ENCODE measurements at places on chromosomes 4 and X.

DNA sequence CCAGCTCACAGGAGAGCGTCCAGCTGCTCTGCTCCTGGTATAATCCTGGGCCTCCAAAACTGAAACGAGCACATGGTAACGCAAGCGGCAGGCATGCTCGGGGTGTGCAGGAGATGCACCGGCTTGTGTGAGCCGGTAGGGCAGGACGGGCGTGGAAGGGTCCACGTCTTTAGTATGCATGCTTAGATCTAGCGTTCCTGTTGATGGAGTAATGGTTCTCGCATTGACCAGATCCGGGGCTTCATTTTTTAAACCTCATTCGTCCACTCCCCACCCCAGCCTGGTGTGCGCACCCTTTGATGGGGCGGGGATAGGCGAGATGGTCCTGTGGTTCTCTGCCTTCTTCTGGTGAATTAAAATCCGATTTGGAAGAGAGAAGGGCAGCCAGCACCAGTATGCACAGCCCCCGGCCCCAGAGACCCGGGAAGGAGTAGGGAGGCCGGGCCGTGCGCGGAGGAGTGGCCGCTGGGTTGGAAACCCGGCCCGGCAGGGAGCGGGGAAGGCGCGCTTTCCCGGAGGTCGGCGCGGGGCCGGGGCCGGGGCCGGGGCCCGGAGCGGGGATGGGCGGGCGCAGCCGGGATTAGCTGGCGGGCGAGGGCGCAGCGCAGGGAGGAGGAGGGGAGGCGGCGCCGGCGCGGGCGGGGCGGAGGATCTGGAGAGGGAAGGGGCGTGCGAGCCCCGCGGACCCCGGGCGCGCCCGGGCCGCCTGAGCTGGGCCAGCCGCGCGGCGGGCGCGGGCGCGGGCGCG is 39.9 kb downstream of the FAM149A start:
- DNase-seq, result no peak

DNA sequence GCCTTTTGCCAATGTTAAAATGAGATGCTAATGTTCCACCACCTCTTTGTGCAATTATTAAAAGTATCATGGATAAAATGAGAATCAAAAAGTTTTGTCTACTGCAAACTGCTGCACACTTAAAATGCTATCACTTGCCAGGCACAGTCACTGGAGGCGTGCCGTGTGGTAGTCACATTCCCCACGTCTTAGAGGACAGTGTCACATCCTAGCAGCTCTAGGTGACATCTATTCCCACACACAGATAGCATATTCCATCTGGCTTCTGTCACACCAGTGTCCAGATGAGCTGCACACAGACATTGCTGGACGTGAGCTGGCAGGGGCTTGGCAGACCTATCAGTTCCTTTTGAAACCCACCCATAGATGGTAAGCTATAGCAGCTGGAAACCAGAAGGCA is 47.0 kb downstream of the NSG1 start:
- DNase-seq, result no peak

DNA sequence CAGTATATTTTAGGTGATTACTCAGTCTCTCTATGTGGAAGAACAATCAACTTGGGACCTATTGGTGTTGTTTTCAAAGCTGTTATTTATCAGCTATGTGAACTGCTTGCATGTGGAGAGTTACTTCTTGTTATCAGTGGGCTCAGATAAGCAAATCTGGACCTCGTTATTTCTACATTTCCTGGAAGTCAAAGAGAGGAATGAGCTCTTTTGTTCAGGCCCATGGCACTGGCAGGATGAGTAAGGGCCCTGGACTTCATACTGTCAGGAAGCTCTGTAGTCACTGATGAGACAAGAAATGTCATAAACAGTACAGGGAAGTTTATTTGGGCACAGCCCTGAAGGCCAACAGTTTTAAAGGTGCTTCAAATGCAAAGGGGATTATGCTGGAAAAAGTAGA is 760.6 kb upstream of the EPHA5 start:
- DNase-seq, result no peak

GRCh38 chrX:134691453-134691852 is 33.2 kb upstream of the PLAC1 start:
- DNase-seq, result no peak

DNA sequence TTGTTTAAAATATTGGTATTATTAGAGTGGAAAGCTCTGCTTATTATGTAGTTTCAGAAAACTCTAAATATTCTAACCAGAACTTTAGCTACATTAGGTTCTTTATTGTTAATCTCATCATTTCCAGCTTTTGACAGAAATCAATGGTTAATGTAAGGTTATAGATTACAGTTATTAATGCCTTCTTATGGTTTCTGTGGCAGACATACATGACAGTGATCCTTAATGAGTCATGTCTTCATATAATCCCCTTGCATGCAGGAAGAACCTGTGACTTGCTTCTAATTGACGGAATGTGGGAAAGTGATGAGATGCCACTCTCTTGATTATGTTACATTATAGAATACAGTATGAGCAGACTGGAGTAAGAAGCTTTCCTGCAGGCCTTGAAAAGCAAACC is 23.5 kb downstream of the KLHL8 start:
- no peak for DNase-seq

DNA sequence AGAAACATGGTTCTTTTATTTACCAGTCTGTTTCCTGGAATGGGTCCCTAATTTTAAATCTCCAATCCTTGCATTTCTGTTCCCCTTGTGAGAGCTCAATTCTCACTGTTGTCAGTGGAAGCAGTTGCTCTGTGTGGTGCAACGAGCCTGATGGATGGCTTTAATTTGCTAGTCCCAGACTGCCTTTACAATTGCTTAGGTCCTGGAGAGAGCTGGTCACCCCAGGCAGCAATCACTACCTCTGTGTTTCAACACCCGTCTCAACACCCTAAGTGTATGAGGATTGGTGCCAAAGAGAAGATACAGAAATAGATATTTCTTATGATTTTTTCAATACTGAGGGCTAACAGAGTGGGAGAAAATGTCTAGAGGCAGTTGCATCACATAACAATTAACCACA is 873.8 kb downstream of the GLUD2 start:
- no peak for DNase-seq

DNA sequence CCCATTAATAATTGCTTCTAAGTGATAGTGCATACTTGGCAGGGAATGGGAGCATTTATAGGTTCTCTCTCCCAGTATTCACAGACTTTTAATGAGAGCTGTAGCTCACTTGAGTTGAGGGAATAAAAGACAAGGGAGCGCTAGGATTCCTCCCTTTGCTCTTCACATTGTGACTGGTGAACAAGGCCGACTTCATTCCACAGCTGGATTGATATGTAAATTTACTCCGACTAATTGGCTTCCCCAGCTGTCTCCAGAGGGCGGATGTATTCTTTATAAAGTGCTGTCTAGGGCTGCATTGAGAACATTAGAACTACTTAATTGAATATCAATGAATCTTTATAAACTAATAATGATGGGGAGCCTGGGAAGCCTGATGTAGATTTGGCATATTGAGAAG is 63.4 kb downstream of the GPR50 start:
- no peak for DNase-seq

GRCh38 chr4:111639120-111639690 is 506.0 kb upstream of the FAM241A start:
- DNase-seq, result no peak

DNA sequence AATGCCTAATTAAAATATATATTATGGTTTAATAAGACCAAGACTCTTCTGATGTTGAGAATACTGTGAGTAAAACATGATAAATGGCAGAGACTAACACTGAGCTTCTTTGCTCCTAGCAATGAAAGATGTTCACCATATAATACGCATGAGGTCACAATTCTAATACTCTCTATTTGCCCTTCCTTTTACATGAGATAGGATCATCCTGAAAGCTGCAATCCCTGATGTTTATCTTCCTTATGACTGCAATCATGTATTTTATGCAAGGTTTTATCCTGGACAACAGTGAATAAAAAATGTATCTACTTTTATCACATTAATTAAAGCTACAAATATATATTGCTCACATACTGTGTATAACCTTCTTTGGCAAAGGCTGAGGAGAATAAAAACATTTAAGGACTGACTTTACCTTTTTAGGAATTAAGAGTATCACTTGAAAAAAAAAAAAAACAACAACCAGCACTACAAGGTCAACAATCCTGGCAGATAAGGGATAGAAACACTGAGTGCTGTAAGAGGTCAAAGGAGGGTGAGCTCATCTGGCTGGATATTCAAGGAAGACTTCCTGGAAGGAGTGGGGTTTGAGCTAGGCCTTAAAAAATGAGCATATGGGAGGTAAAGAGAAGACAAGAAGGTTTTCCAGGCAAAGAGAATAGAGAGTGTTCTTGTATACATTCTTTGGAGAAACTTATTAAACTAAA is 99.9 kb downstream of the AREG start:
- DNase-seq, result no peak

GRCh38 chrX:39158801-39159657 is 357.8 kb downstream of the MID1IP1 start:
- DNase-seq, result no peak

DNA sequence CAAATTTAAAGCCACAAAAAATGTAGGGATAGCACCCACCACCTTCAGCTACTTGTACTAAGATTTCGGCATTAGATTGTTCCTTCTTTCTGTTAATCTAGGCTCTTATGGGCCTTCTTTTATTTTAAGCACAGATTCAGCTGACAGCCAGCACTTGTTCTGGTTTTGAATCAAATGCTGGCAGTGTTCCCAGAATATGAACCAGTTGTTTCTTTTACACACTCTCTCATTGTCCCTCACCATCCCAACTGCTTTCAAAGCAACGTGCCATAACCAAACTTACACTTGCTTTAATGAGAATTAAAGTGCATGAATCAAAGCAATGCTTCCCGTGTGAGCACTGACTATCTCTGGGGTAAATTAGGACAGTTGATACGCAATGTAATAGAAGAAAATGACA is 744.5 kb upstream of the FAM241A start:
- DNase-seq, result no peak
